Hematopoietic multipotent progenitor cell treated with erythropoietin and hydrocortisone succinate and interleukin-3 and kit ligand, for 15 days (in vitro differentiated cells): ENCODE measurements at places on chromosomes 11 and 22.

DNA sequence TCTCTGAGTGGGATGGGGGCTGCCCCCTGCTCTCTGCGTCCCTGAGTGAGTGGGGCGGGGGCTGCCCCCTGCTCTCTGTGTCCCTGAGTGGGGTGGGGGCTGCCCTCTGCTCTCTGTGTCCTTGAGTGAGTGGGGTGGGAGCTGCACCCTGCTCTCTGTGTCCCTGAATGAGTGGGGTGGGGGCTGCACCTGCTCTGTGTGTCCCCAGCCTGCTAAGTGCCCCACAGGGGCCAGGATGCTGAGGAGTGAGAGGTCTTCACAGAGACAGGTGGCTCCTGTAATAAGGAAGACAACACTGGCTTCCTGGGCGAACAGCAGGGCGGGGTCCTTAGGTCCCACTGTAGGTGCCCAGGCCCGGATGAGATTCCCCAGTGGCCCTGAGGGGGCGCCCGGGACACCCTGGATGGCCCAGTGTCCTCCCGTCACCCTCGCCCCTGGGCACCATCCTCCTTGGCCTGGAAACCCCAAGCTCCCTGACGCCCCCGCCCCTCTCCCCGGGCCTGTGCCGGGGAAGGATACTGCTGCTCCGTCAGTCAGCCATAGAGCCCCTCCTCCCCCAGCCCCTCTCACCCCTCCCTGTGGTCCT lies 3.8 kb upstream of the CCDC188 start:
- no peak for DNase-seq

DNA sequence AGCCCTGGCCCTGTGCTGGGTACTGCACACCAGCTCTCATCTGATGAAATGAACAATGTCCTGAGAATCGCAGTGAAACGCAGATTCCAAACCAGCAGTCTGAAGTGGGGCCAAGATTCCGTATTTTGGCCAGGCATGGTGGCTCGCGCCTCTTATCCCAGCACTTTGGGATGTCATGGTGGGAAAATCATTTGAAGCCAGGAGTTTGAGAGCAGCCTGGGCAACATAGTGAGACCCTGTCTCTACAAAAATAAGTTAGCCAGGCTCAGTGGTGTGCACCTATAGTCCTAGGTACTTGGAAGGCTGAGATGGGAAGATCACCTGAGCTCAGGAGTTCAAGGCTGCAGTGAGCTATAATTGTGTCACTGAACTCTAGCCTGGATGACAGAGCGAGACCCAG lies 13.0 kb downstream of the LIF start:
- no peak for DNase-seq

DNA sequence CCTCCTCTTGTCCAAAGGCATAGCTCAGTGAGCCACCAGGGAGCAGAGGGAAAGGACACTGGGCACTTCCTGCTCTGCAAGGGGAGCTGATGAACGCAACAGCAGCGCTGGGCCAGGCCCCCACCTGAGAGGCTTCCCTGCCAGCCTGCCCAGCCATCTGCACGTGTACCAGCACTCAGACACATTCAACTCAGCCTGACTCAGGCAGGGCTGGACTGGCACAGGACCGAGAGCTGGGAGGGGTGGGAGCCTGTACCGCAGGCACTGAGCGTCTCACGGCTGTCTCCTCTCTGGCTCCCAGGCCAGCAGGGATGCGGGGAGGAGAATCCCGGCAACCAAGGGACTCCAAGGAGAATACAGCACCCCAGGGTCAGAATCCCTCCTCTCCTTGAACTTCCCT lies 411.8 kb downstream of the CTTN start:
- DNase-seq, result no peak

GRCh38 chr22:50282361-50283155 lies 12.4 kb upstream of the MAPK11 start:
- no peak for DNase-seq

DNA sequence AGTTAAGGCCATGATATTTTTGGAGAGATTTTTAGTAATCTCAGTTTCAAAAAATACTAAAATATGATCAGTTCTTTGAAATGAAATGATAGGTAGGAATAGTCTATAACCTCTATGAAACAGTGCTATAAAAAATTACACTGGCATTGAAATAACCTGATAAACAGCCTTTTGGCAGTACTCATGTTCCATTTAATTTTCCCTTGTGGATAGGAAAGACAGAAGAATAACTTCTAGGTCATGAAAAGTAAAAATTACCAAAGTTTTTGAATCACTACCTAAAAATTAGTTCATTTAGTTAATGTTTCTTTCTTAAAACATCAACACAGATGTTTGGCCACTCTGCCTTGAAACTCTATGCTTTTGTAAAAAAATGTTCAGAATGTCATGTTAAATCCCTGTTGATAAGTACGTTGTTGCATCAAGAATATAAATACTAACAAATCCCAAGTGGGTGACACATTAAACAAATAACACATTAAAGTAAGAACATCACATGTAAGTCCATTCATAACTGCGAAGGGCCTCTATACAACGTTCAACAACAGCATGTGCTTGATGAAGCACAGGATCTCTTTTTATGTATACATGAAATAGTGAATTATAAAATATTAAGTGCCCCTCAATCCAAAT lies 290.2 kb downstream of the SWAP70 start:
- DNase-seq, result no peak
